ENCODE measurements at places on chromosomes 5 and 9. TPM values are rescaled to one million over a fixed set of nuclear protein-coding genes. Genes with fewer than 3 reads are reported as not detected.
A peak's percentile ranks its signal among the peaks of the same experiment; 100 is the strongest.

- DNase-seq, result no peak
- no peaks in the 10 kb centered on the region for H3K36me3 ChIP-seq
- no peak overlapping the region for H3K27ac ChIP-seq
- no peak overlapping the region for H3K4me3 ChIP-seq
- H3K27me3 ChIP-seq, result peaks cover 2% of the 10 kb centered on the region
Measured at GRCh38 chr9:108956022-108956630, 21.9 kb downstream of the ABITRAM start.

- no peak overlapping the region for H3K27ac ChIP-seq
- no peaks in the 10 kb centered on the region for H3K36me3 ChIP-seq
- DNase-seq, result no peak
- H3K4me3 ChIP-seq, result no peak overlapping the region
Measured at GRCh38 chr5:74490814-74491213, 149.7 kb downstream of the ENC1 start.

Gene AK8
- not detected for total RNA-seq

Gene TMEM267
- 23.5 TPM for total RNA-seq

DNA sequence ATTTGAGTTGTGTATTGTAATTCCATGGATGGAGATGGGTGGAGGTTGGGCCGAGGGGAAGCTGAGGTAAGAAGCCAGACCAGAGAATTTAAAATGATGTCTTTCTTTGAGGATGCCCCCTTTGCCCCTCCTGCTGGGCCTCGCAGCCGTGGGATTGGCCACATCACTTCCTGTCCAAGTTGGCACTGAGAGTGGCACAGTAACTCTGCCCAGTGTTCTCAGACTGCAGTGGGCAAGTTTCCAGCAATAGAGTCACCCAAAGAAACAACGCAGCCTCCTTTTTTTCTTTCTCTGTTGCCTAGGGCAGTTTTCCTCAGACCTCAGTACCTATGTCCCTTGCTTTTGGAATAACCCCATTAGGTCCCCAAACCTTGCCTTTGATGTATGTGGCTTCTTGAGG is 306.6 kb upstream of the DMRT1 start:
- H3K4me1 ChIP-seq, result peaks cover 66% of the 10 kb centered on the region
- no peak for DNase-seq
- peaks cover 5% of the 10 kb centered on the region for H3K36me3 ChIP-seq
- H3K27me3 ChIP-seq, result no peaks in the 10 kb centered on the region
- H3K4me3 ChIP-seq, result no peak overlapping the region

GRCh38 chr5:116420540-116420939 is 154.1 kb downstream of the SEMA6A start:
- no peaks in the 10 kb centered on the region for H3K27me3 ChIP-seq
- H3K4me3 ChIP-seq, result no peak overlapping the region
- peaks cover 41% of the 10 kb centered on the region for H3K36me3 ChIP-seq

GRCh38 chr5:180785121-180785781 is 17.4 kb downstream of the MGAT1 start:
- H3K36me3 ChIP-seq, result peaks cover 5% of the 10 kb centered on the region
- H3K27ac ChIP-seq, result peak overlapping the region; percentile 84
- DNase-seq, result no peak
- peaks cover 24% of the 10 kb centered on the region for H3K4me1 ChIP-seq
- no peaks in the 10 kb centered on the region for H3K27me3 ChIP-seq

DNA sequence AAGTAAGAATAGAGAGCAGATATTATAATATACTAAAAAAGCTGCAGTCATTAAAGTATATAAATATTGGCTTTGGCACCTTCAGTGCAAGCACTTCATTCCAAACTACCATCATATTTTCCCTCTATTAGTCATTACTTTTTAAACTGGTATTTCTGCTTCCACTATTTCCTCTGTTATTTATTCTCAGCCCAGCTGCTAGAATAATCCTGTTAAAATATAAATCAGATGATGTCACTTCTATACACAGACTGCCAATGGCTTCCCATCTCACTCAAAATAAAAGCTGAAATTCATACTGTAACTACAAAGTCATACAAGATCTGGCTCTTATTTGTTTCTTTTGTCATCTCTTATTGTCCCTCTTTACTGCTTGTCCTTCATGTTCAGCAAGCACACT is 432.9 kb downstream of the TLE4 start:
- H3K36me3 ChIP-seq, result no peaks in the 10 kb centered on the region
- no peak for DNase-seq
- H3K4me1 ChIP-seq, result no peaks in the 10 kb centered on the region
- H3K4me3 ChIP-seq, result no peak overlapping the region
- H3K27me3 ChIP-seq, result no peaks in the 10 kb centered on the region
- no peak overlapping the region for H3K27ac ChIP-seq

DNA sequence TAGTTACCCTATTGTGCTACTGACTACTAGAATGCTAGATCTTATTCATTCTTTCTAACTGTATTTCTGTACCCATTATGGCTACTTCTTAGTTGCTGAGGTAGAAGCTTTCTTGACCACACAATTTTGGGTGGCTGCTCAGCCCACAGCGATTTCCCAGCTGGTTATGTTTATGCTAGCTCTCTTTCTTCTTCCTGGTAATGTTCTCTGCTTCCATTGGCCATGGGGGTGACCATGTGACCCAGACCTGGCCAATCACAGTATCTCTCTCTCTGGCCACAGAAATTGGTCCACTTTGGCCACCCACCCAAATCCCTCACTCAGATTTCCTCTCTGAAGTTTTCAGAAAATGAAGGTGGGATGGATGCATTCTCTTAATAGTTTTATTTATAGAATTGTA is 427.9 kb upstream of the CLINT1 start:
- no peak overlapping the region for H3K4me3 ChIP-seq
- no peaks in the 10 kb centered on the region for H3K27me3 ChIP-seq
- H3K36me3 ChIP-seq, result no peaks in the 10 kb centered on the region
- H3K4me1 ChIP-seq, result no peaks in the 10 kb centered on the region
